GM12878 (cell line): ENCODE measurements at places on chromosomes 13 and 19. TPM values are rescaled to one million over a fixed set of nuclear protein-coding genes. Genes with fewer than 3 reads are reported as not detected.

DNA sequence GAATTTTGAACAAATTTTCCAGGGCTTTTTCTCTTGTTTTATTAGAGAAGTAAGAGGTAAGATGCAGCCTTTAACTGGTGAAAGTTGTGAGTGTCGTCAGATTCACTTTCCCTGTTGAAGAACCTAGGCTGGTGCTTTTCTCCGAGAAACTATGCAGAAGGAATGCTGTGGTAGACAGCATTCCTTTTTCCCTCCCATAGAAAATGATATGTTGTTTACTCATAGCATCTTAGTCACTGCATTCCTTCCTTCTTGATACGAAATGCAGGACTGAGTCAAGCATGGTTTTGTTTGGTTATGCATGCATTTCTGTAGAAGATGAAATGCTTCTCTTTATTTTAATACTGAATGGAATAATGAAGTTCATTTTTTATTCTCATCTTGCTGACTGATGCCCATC, 3.4 kb downstream of the ITGBL1 start:
- DNase-seq, result no peak
- H3K4me1 ChIP-seq, result no peaks in the 10 kb centered on the region
- H3K36me3 ChIP-seq, result no peaks in the 10 kb centered on the region
- H3K27me3 ChIP-seq, result no peaks in the 10 kb centered on the region
- no peak overlapping the region for H3K4me3 ChIP-seq

The ZNF813 gene
- 2.9 and 3.4 TPM in 2 replicates for total RNA-seq

- H3K27ac ChIP-seq, result no peak overlapping the region
- H3K4me1 ChIP-seq, result peaks cover 20% of the 10 kb centered on the region
- H3K4me3 ChIP-seq, result no peak overlapping the region; the same call in 1 of the 2 replicates
- H3K27me3 ChIP-seq, result no peaks in the 10 kb centered on the region; the same call in 1 of the 2 replicates
- no peaks in the 10 kb centered on the region for H3K36me3 ChIP-seq
- no peak for DNase-seq
Observed at GRCh38 chr19:54572696-54573311, 786 bp upstream of the LILRA2 start.

GRCh38 chr13:74644229-74644628, 510.0 kb upstream of the KLF12 start:
- no peak overlapping the region for H3K4me3 ChIP-seq
- H3K36me3 ChIP-seq, result no peaks in the 10 kb centered on the region
- no peak for DNase-seq
- H3K27me3 ChIP-seq, result peaks cover 2% of the 10 kb centered on the region

The FAM216B gene
- not detected in 2 replicates for total RNA-seq
